Thoracic aorta (tissue), 2 donors: ENCODE measurements at places on chromosomes 2 and 18. TPM values are rescaled to one million over a fixed set of nuclear protein-coding genes. Genes with fewer than 3 reads are reported as not detected.

Gene CXCR1
- total RNA-seq, result 0.41 TPM

Gene KIAA1328
- total RNA-seq, result 14.4 TPM

Gene LYG1
- not detected for total RNA-seq

Gene AQP4
- total RNA-seq, result not detected

Gene IL36RN
- total RNA-seq, result not detected

Gene MC2R
- total RNA-seq, result not detected

Gene ZAP70
- 5.3 TPM for total RNA-seq

Gene DUSP2
- 8.5 TPM for total RNA-seq

Gene AQP12B
- total RNA-seq, result not detected

Gene REG1B
- 1.8 TPM for total RNA-seq

Gene DCDC2C
- total RNA-seq, result 13.1 TPM

Gene CCDC85A
- 3.7 TPM for total RNA-seq

Gene NTSR2
- total RNA-seq, result not detected

Gene ACYP2
- total RNA-seq, result 15.5 TPM

Gene MSGN1
- total RNA-seq, result not detected

Gene SERPINB11
- not detected for total RNA-seq

Gene CASP10
- total RNA-seq, result 12.3 TPM

Gene APCDD1
- total RNA-seq, result 75.8 TPM

Gene PLCD4
- total RNA-seq, result 1.6 TPM

Gene UPP2
- not detected for total RNA-seq

Gene ASPRV1
- 3.2 TPM for total RNA-seq

Gene TNS1
- 2,296 TPM for total RNA-seq

Gene DPP10
- not detected for total RNA-seq

Gene SLC5A7
- 0.14 TPM for total RNA-seq
